ENCODE measurements at places on chromosomes 6 and 20.

- DNase-seq, result no peak
These were observed at the start of gene PAK5 for GRCh38 chr20:9838378-9839295. TSS of gene PAK5 (minus strand) at chr20:9839076. CDS start at chr20:9644328, 194,748 bp downstream.

DNA sequence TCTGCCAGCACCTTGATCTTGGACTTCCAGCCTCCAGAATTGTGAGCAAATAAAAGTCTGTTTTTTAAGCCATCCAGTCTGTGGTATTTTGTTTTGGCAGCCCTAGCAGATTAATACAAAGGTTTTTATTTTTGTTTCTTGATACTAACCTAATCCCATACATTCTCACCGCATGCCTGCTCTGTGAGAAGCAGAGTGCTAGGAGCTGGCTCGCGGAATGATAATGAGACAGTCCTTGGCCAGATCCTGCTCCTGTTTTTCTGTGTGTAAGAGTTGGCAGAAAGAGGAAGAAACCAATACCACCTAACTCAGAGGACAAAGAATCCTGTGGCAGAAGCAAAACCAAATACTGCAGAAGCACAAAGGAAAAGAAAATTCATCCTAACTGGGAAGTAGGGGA, 82.6 kb downstream of the KIF16B start:
- DNase-seq, result no peak

DNA sequence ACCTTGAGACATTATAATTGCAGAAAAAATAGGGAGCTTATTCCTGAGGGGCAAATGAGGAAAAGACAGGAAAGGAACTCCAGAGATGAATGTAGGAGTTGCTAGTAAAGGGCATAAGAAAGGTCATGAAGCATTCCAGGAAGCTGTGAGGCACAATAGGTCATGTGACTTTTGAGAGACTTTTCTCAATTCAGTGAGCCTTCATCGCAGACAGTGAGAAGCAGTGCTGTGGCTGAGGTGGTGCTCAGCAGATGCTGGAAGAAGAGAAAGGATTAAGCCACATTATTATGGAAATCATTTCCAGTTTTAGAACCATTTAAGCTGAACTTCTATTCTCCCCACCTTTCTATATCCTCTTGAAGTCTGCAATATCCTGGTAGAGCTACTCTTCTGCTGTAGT, 4.1 kb downstream of the SPTLC3 start:
- no peak for DNase-seq

DNA sequence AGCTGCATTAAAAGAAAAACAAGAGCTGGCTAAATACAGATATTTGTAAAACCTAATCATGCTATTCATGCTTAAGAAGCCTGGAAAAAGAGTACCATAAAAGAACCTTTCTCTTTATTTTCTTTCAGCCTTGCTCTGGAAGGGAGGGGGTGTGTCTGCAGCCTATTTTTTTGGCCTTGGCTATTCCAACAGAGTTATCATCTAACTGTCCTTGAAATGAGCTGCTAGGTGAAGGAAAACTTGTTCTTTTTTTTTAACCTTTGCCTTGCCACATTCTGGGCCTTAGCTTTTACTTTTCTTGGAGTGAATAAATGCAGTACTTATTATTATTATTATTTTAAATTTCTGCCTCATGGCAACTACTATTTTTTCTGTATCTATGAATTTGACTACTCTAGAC, 224.9 kb upstream of the SYNCRIP start:
- DNase-seq, result no peak

- DNase-seq, result no peak
These were observed 39.4 kb downstream of the SLC9A8 start for GRCh38 chr20:49851991-49852390.

GRCh38 chr6:12482386-12483375, 192.5 kb downstream of the EDN1 start:
- DNase-seq, result no peak

DNA sequence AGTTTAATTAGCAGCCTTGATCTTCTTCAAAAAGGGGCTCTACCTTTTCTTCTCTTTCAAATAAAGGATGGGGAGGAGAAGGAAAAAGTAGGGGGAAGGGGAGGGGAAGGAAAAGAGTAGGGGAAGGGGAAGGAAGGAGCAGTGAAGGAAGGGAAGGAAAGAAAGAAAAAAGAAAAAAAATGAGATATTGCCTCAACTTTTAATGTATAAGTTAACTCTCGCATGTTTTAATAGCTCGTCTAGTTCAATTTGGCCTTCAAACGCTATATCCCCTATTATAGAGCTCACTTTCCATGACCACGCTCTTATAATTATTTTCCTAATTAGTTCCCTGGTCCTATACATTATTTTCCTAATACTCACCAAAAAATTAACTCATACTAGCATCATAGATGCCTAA, 11.9 kb upstream of the RIPOR2 start:
- DNase-seq, result no peak

GRCh38 chr6:14946753-14947152, 299.1 kb upstream of the JARID2 start:
- no peak for DNase-seq

- DNase-seq, result no peak
These were observed 25.6 kb upstream of the PREP start for GRCh38 chr6:105428342-105428957.

- no peak for DNase-seq
These were observed 13.0 kb downstream of the REM1 start for GRCh38 chr20:31488115-31488514.

DNA sequence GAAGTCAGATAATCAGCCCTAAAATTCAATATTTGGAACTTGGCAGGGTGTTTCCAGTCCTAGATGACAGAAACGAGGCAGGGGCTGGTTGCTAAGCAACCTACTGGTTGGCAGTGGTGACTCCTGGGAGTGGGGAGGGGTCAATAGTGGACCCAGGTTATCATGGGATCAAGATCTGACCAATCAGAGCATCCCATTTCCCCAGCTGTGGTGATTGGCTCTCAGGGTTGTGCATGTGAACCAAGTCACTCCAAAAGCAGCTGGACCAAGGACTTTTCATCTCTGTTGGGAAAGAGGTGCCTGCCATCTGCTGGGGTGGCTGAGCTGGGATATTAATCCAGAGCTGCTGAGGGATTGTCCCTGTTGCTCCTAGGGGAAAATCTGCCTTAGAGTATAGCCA, 253.4 kb downstream of the PREX1 start:
- DNase-seq, result no peak

DNA sequence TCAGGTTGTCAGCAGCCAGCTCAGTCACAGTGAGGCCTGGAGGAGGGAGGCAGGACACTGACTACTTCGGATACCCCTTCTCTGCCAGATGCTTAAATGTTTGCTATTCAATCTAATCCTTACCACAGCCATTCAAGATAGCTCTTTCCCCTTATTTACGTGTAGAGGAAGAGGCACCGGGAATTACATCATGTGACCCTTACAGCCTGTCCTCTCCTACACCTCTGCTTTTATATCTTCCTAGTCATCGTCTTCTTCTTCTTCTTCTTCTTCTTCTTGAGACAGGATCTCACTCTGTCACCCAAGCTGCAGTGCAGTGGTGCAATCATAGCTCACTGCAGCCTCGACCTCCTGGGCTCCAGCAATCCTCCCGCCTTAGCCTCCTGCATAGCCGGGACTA, 148.1 kb upstream of the NEDD9 start:
- DNase-seq, result no peak

All from effector memory CD8-positive, alpha-beta T cell (primary cell).